RKO (cell line): ENCODE measurements at places on chromosomes 7 and 10.

DNA sequence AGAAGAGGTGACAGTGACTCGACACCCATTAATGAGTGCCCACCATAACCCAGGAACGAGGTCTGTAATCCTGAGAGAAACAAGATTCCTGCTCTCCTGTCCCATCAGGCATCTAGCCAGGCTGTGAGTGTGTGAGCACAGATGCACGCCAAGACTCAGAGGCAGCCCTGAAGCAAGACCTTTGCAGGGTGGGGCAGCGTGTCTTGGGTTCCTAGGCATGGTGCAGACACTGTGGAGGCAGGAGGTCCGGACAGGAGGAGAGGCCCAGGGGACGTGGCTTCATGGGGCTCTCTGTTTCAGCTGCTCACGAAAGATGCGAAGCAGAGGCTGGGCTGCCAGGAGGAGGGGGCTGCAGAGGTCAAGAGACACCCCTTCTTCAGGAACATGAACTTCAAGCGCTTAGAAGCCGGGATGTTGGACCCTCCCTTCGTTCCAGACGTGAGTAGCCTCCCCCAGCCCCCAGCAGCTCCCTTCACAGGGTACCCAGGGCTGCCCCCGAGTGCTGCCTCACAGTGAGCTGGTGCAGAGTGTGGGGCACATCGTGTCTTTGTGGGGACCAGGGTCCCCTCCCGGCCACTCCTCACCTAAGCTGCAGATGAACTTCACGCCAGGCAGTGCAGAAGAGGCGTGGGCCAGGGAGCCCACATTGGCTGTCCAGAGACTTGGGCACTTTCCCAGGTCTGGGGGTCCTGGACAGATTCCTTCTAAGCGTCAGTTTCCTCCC, 94.5 kb downstream of the RGS10 start:
- DNase-seq = no peak

DNA sequence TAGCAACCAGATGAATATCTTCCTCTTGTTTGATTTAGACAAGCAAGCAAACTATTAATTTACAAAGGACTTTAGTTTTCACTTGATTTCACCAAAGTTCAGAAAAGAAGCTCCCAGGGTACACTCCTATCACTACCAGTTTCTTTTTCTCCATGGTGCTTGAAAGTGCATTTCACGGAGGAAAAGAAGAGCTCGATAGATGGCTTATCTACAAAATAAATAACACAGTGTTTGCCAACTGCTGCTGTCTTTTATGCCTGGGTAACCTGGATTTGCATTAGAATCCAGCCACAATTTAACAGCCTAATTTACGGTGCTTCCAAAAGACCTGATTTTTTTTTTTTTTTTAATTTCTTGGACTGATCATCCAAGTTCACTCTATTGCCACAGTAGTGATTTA, 275.7 kb downstream of the GPR37 start:
- no peak for DNase-seq

DNA sequence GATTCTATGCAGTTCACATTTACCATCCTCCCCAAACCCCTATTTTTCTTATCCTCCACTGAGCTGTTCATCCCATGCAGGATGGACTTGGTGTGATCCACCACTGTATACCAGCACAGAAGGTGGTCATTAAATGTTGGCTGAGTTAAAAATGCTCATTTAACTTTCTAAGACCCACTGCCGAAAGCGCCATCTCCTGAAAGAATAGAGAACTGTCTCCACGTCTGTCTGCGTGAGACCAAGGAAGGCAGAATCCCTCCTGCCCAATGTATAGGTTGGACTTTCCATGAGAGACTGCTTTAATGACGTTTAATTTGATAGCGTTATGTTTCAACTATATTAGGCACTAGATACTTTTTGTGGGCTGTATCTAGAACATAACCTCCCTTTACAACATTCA, 124.3 kb downstream of the GPAM start:
- DNase-seq = no peak

- DNase-seq = no peak
These were observed 36.6 kb downstream of the SRPK2 start for GRCh38 chr7:105352018-105352612.
